ENCODE measurements at places on chromosomes 2 and 18.

GRCh38 chr18:49016648-49017539 is 66.1 kb upstream of the SMAD7 start:
- DNase-seq, result peak; percentile 44

GRCh38 chr2:11554399-11554716 is 20.5 kb downstream of the GREB1 start:
- no peak for DNase-seq

- no peak for DNase-seq
Observed at GRCh38 chr2:89848763-89849368, 1157.4 kb downstream of the RPIA start.

DNA sequence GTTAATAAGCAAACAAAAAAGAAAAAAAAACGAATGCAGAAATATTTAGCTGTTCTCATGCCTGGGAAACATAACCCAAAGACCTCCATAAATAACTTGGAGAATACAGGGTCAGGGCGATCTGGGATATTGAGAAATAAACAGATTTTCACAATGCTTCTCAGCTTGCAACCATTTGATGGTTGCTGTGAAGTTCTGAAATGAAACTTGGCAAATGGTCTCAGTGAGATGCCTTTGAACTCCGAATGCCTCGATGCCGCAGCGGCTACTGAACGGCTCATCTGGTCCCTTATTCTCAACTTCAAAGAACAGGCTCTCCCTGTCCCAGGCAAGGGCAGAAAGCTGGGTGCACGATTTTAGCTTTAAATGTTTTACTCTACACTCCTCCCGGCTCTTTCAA is 78.1 kb downstream of the ZNF516 start:
- DNase-seq, result no peak

GRCh38 chr2:127763776-127764175 is 47.2 kb downstream of the WDR33 start:
- DNase-seq, result no peak

DNA sequence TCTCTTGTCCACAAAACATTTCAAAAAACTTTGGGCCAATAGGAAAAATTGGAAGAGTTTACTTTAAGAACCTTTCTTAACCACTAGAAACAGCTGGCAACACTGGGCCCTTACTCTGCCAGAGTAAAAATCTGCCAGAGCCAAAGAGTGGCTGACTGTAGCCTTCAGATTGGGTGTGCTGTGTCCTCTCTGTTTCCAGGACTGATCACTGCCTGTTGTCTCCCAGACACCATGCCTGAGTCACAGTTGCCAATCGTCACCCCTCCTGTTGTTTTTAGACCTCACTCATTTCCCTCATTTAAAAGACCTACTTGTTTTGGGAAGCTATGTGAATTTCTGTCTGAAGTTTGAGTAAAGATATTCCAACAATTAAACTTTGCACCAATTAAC is 159.1 kb downstream of the PPP1R1C start:
- DNase-seq, result no peak

- no peak for DNase-seq
Observed at GRCh38 chr2:98552499-98553179, 55.7 kb downstream of the COA5 start.

DNA sequence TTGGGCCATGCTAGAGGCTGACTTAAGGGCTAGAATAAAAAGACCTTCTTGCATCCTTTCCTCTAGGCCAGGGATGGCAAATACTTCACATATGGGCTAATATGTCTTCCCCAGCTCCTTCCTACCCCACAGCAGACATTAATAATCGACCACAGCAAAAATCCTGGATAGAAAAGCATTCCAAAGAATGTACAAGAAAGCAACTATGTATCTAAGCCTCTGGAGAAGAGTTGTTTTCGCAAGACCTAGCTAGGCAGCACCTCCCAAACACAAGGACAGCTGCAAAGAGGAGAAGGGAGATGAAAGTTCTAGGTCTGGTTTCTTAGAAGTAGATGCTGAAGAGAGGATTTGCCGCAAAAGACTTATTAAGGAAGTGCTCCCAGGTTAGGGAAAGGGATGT is 372.6 kb downstream of the SLC4A3 start:
- DNase-seq, result no peak

DNA sequence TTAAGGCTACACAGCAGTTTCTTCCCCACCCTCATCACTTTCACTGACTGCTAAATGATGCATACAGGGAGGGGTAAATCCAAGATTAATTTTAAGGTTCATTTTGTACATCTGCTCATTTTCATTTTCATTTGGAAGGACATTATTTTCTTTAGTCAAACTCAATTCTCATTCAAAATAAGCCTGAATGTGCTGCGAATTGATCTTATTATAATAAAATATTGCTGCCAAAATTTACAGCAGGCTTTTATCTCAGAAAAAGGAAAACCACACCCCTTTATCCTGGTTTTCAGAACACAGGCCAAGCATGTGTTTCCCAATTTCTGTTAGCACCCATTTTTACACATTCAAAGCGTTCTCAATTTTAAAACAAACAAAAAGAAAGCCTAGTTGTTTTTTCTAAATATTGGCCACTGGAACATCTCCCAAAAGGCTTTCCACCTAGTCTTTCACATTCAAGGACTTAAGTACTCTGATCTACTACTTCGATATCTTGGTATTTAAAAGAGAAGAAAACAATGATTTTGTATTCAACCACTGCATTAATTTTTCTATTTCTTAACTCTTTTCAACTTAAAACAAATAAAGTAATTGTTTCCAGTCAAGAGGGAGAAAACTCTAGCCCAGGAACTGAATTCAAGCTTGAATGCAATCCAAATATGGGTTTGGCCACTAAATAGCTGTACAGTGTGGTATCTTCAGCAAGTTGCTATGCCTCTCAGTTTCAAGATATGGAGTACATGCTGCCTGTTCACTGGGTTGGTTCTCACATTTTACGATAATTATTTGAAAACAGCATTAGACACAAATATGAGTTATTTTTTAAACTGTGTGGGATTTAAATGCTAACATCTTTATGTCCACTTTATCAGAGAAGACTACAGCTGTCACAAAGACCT is 52.5 kb downstream of the CDH2 start:
- no peak for DNase-seq

- DNase-seq, result no peak
Observed at GRCh38 chr2:161419638-161420190, 3.6 kb downstream of the TBR1 start.

- no peak for DNase-seq
Observed at GRCh38 chr2:237412988-237413776, 782 bp downstream of the COL6A3 start.

GRCh38 chr2:71720596-71721361 is 267.4 kb downstream of the DYSF start:
- DNase-seq, result peak; percentile 62

GRCh38 chr2:225824748-225825449 is 425.4 kb downstream of the NYAP2 start:
- no peak for DNase-seq

DNA sequence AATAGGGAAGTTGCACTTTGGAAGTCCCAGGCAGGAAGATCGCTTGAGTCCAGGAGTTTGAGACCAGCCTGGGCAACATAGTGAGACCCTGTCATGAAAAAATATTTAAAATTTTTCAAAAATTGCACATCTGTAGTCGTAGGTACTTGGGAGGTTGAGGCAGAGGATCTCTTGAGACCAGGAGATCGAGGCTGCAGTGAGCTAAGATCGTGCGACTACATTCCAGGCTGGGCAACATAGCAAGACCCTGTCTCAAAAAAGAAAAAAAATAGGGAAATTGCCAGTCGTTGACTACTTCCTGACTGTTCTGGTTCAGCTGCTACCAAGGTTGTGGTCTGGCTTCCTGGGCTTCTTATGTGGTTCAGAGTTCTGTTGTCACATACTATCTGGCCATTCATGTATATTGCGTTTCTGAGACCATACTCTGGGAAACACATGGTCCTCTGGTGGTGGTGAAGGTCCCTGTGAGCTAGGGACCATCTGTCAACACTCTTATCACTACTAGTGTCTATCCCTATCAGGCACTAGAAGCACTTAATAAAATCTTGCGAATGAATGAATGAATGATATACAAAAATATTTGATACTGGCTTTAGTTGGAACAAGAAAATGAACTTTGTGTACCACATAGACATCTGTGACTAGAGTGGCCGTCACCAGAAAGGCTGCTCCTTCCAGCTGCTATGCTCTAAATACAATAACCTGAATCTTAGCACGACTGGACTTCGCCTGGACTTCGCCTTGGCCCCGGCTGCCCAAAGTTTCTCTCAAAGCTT is 861 bp upstream of the KLHL23 start:
- DNase-seq, result peak; percentile 42

- no peak for DNase-seq
Observed at GRCh38 chr18:29418136-29418535, 1241.2 kb upstream of the CDH2 start.

GRCh38 chr18:54140641-54141040 is 83.8 kb downstream of the MBD2 start:
- DNase-seq, result no peak

GRCh38 chr2:239075918-239076758 is 228.3 kb downstream of the TWIST2 start:
- DNase-seq, result no peak

DNA sequence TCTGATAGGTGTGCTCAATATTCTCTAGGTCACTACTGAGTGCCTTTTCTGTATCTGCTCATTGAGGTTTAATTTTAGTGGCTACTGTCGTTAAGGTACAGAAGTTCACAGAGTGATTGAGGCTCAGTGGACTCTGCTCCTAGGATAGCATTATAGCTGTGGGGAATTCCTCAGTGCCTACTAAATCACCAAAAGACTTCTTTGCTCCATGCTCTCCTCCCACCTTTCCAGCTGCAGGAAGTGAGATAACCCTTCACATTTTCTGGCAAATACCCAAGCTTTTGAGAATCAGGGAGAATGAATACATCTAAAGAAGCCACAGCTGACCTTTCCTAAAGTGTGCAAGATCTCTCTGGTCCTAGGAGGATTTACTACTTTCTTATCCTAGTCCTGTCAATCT is 95.2 kb upstream of the FSIP2 start:
- peak; percentile 17 for DNase-seq

DNA sequence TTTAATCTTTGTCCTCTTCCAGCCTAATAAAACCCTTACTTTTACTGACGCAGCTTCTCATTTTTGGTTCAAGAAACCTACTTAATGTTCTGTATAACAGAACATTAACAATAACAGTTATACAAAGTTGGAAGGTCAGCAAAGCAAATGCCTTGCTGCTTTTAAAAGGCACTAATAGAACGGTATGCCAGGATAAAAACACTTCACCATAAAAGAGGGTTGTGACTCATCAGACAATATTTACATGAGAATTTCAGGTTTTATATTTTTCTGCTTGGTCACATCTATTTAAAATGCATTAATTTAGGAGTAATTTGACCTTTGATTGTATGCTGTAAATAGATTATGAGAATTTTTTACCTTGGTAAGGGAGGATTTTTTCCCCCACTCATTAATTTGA is 3.0 kb downstream of the KLHL41 start:
- DNase-seq, result no peak

- DNase-seq, result no peak
Observed at GRCh38 chr18:8277270-8277669, 332.0 kb upstream of the RAB12 start.

GRCh38 chr2:168821577-168821976 is 19.1 kb downstream of the NOSTRIN start:
- DNase-seq, result no peak

- no peak for DNase-seq
Observed at GRCh38 chr2:39403311-39403710, 33.8 kb downstream of the MAP4K3 start.

DNA sequence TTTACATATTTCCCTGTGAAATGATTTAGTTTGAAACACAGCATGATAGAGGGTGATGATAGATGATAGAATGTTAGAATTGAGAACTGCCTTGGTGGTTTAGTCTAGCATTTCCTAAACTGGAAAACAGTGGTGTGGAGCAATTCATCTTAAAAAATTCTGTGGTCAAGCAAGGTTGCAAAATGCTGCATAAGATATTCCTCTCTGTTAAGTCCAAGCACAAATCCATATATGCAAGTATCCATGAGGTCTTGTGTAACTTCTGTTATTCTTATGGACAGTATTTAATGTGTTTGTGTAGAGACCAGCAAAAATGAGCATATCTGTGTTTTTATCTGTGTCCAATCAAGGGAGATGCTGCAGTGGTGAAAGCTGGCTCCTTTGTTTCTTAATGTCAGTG is 30.0 kb downstream of the CPS1 start:
- DNase-seq, result no peak

DNA sequence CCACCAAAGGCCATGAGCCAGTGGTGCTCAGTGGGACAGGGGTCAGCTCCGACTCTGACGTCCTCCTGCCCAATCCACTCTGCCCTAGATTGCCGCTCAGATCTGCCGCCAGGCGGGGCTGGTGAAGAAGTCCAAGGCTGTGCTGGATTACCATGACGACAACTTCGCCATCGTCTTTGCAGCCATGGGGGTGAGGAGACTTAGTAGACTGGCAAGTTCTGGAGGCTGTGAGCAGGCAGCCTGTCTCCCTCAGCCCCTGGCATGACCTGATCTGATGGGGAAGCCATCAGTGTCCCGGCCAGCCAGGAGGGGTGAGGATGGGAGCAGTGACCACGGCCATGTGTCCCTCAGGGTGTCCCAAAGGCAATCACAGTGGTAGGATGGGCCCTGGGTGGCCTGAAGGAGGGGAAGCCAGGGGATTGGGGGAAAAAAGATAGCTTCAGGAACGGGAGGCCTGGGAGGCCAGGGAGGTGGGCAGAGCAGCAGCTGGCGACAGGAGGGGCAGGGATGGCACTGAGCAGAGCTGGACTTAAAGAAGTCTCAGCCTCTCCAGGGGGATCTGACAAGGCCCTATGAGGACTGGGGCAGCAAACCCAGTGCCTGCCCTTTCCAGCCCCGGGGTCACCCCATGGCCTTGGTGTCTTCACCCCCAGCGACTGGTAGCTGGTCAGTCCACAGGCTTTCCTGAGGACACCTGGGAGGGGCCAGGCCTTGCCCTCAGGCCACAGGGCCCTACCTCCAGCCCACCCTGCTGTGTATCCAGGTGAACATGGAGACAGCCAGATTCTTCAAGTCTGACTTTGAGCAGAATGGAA is 17.4 kb upstream of the ANKRD53 start:
- DNase-seq, result no peak

DNA sequence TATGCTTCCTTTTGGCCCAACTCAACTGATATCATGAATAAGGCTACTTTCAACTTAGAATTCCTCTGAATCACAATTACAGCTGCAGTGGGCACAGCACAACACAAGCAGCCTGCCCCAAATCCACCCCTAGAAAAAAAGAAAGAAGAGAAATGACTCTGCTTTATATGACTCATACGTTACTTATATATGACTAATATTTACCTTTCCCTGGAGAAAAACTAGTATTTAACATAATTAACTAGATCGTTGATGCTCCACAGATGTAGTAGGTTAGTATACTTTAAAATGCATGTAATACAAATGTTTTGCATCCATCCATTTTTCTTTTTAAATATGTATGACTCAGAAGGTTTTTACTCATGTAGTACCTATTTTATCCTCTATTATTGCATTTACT is 133.3 kb upstream of the UNC80 start:
- DNase-seq, result no peak
